ENCODE measurements at places on chromosomes 1 and 21.

DNA sequence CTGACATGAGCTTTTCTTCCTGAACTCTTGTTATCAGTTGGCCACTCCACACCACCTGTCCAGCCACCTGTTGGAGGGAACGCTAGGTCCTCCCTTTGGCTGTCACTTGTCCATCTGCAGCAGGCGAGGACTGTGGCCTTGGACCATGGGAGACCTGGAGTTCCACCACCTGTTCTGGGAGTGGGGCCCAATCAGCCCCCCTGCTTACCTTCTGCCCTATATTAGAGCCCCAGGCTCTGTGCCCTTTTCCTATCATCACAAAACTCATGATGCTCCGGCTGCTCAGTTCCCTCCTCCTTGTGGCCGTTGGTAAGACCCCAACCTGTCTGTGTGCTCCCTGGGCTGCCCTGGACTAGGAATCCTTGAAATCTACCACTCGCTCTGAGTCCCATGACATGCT, at the start of gene CELA3A:
Gene CELA3A, plus strand, starts transcription at position 249 of the 400 bp plus-strand sequence. Its CDS starts 18 bp downstream, at position 267.
- no peak for DNase-seq

DNA sequence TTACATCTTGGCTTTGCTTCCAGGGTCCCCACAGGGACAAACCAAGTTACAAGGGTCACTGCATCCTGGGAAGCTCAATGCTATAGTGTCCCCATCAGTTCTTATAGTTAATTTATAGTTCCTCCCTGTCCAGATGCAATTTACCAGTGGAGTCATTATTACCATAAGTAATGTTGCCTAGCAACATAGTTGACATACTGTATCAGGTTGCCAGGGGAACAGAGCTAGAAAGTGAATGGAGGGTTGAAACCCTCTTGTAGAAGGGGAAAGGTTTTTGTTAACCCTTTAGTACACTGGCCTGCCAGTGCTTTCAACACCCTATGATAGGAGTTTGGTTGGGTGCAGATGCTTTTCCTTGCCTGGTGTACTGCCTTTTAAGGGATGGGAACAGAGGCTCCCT, 34.3 kb upstream of the TTC4 start:
- no peak for DNase-seq

DNA sequence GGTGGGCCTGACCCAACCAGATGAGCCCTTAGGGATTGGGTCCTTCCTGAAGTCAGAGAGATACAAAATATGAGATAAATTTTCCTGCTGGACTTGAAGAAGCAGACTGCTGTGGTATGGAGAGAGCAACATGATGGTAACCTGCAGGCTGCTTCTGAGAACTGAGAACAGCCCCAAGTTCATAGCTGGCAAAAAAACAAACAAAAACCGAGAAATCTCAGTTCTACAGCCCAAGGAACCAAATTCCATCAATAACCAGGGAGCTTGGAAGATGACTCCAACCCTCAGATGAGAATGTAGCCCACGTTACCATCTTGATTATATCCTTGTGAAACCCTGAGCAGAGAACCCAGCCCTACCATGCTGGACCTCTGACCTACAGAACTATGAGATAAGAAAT, 316.2 kb downstream of the ZP4 start:
- no peak for DNase-seq

DNA sequence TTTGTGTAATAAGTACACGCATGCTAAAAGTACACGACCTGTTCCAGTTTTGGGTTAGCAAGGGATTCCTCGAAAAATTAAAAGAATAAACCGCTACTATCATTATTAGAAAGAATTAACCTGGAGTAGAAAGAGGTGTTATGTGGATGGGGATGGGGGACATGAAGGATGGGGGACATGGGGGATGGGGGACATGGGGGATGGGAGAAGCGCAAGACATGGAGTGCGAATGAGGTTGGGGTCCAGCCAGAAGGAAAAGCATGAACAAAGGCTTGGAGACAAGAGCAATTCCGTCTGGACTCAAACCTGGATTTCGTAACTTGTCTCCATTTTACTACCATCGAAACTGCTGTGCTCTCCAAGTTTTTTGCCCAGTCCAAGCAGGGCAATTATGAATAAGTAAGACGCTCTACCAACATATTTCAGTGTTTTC, 591 bp upstream of the KDM1A start:
- DNase-seq: no peak

DNA sequence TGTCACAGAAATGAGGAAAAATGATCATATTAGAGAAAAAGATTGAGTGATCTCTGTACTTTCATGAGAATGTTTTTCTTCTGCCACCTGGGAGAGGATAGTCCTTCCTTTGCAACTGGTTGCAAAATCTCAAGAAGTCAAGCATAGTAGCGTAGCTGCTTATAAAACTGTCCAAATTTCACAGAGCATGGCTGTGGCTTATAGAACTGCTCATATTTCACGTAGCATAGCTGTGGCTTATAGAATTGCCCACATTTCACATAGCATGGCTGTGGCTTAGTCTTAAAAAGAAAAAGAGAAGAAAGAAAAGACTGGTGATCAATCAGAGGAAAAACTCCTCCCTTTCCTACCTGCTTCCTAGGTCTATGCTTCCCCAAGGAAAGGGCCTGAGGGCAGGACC, 329.5 kb downstream of the SIPA1L2 start:
- DNase-seq: no peak

DNA sequence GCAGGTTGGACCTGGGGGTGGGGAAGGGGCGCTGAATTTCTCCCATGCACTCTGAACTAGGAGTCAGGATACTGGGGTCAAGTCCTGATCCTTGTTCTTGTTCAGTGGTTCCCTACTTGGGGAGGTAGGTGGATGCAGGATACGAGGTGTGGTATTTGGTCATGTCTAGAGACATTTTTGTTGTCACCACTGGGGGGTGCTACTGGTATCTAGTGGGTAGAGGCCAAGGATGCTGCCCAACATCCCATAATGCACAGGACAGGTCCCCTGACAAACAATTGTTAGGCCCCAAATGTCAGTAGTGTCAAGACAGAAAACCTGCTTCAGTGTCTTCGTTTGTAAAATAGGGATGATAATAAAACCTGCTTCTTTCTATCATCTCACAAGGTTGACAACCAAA, 259.0 kb upstream of the FOXD3 start:
- DNase-seq: no peak

DNA sequence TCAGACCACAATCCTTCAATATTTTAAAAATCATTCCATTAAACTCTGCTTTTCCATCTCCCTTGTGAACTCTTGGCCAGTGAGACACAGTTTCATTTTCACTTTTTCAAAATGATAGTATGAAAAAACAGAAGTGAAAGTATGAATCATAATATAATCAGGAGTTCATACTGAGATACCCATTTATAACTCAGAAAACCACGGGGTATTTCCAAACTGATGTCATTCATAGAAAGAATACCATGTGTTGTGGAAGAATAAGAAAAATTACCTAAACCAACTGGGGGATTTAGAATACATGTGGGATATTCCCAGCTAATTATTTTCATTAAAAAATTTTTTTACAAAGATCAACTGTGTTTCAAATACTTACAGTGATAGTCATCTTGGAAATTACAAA, 149.9 kb downstream of the MRPL39 start:
- DNase-seq: no peak

DNA sequence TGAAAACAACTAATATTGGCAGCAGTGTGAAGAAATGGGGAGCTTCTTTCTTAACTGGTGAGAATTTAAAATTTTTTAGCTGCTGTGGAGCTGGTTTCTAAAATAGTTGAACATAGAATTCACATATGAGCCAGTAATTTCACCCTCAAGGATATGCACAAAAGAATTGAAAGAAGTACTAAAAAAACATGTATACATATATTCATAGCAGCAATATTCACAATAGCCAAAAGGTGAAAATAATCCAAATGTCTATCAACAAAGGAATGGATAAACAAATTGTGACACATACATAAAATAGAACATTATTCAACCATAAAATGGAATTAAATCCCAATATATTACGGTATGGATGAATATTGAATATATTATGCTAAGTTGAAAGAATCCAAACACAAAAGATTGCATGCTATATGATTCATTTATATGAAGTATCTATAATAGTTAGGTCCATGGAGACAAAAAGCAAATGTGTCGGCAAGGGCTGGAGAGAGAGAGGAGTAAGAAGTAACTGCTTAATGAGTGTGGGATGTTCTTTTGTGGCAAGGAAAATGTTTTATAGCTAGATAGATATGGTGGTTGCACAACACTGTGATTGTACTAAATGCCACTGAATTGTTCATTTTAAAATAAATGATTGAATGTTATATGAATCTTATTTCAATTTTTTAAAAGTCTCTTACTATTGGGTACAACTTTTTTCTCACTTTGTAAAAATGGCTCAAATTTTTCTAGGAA, 14.8 kb upstream of the COL11A1 start:
- DNase-seq: no peak

DNA sequence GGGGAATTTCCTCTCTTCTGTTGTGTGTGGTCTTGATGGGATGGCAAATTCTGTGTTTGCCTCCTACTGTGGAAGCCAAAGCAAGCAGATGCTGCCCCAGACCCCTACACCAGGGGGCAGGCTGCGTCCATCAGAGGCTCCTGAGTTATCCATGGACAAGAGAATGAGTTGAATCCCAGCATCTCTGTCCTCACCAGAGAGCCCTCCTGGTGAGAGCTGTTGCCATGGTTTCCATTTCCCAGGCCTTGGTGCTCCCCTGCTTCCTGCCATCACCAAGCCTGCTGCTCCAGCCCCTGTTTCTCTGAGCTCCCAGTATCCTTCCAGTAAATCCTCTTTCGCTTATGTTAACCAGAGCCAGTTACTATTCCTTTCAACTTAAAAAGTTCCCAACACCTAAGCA, 20.4 kb upstream of the GNG12 start:
- DNase-seq: no peak

- peak; percentile 25 for DNase-seq
These were observed 34.3 kb upstream of the ECE1 start for GRCh38 chr1:21324368-21325141.

GRCh38 chr21:18148401-18148800, 96.2 kb upstream of the CHODL start:
- DNase-seq: no peak

- no peak for DNase-seq
These were observed 4.3 kb downstream of the ATP8B2 start for GRCh38 chr1:154329551-154330131.

DNA sequence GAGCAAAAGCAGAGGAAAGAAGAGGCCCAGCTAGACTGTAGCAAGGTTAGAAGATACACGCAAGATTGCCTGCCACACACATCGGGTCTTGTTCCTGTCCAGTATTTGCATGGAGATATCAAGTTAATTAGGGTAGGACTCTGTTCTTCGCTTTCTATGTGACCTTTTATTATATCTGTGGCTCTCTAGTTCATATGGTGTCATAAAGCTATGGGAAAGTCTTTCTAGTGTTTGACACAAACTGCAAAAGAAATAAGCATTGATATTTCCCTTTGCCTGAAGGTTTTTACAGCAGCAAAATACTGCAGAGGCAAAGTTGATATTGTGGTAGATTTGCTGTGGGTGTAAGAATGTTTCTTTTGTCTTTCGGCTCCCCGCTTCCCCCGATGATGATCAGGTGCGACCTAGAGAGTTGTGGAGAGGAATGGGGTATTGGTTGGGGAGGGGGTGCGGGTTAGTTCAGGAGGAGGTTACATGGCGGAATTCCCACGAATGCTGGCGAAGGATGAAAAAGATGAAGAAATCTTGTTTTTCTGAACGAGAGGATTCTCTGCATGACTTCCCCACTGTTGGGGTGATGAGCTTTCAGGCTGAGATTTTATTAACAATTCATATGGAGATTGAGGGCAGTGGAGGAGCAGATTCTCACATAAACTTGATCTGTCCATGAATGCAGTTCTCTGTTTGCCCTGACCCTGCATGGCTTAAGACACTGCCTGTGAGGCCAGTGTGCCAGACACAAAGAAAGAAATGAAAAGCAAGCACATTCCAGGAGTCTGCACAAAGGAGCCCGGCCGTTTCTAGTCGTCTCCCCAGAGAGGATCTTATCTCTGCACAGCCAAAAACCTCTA, 550.2 kb downstream of the USP25 start:
- no peak for DNase-seq

DNA sequence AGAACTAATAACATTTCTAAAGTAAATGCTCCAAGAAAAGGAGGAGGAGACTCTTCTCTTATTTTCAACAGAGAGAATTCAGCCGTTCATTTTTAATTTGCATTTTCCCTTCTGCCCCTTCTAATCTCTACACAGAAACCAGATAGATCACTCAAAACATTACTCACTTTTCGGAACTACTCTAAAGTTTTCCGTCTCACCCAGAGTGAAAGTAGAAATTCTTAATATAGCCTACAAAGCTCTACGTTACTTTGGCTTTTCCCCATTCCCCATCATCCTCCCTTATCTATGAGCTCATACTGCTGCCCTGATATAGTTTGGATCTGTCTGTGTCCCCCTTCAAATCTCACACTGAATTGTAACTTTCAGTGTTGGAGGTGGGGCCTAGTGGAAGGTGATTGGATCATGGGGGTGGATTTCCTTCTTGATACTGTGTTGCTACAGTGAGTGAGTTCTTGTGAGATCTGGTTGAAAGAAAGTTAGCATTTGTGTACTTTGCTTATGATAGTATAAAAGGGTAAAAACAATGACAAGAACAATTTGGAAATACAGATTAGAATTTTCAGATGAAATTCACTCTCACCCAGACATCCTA, 188.2 kb downstream of the AMY1C start:
- no peak for DNase-seq

DNA sequence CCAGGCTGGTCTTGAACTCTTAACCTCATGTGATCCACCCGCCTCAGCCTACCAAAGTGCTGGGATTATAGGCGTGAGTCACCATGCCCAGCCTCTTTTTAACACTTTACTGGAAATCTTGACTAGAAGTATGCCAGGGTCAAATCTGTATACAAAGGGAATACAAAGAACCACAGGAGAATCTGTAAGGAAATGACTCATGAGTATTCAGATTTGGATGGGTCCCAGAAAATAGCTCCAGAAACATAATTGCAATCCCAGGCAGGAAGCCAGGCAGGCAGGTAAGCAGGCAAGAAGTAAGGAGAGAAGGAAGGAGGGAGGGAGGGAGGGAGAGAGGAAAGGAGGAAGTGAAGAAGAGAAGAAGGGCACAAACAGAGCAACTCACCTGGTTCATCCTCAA, 22.8 kb upstream of the TIAM1 start:
- DNase-seq: no peak

DNA sequence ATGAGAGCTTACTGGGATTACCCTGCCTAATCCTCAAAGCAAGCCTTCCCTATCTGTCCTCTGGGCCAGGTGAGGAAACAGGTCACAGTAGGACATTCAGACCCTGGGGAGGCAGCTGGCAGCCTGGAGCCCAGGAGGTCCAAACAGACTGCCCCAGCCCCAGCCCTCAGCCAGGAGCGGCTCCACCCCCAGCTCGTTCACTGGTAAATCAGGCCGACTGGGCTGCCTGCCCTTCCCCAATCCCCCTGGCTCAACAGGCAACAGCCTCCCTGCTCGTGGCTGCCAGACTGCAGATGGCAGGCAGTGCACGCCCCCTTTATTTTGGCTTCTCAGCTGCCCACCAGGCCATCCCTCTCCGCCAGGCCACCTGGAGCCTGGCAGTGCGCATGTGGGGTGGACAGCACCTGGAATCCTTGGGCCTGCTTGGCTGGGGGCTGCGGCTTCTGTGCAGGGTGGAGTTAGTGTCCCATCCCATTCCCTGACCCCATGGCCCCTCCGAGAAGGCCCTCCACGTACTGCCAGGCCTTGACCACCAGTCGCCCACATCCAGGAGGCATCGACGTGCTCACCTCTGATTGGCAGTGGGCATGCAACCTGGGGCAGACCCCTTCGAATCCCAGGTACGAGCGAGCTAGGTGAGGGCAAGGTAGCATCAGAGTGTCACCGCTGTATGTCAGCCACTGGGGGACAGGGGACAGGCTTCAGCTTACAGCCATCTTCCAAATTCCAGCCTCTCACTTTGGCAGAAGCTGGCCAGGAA, 11.2 kb upstream of the ZNF670 start:
- DNase-seq: no peak

- no peak for DNase-seq
These were observed 22.8 kb upstream of the TSPEAR start for GRCh38 chr21:44734026-44734745.

GRCh38 chr1:87528754-87529517, 200.3 kb downstream of the LMO4 start:
- no peak for DNase-seq

Measured in stimulated activated CD8-positive, alpha-beta memory T cell treated with anti-CD3 and anti-CD28 coated beads, Interleukin-7, amount 100 ng/mL, for 1 hour (primary cell).